CD4-positive, alpha-beta T cell treated with Interleukin-1 beta for 1 hour (primary cell): ENCODE measurements at places on chromosomes 6 and 20.
A peak's percentile ranks its signal among the peaks of the same experiment; 100 is the strongest.

GRCh38 chr20:46351357-46352058, 43.2 kb upstream of the CDH22 start:
- DNase-seq = no peak

GRCh38 chr6:21132856-21133838, 460.4 kb upstream of the SOX4 start:
- DNase-seq = no peak

- DNase-seq = peak; percentile 8
These were observed 222.6 kb upstream of the MARCKS start for GRCh38 chr6:113634352-113635163.

DNA sequence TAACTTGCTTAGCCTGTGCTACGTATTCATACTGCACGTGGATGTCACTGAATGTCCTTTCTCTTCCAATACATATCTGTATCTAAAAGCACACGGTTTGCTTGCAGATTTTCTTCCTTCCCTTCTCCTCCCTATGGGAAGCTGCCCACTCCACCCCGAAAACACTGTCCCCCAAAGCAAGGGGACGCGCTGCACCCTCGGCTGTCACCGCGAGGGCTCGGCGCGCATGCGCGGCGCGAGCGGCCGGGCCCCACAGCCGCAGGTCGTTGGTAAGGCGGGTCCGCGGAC, 659 bp downstream of the TMX4 start:
- DNase-seq = peak; percentile 73

DNA sequence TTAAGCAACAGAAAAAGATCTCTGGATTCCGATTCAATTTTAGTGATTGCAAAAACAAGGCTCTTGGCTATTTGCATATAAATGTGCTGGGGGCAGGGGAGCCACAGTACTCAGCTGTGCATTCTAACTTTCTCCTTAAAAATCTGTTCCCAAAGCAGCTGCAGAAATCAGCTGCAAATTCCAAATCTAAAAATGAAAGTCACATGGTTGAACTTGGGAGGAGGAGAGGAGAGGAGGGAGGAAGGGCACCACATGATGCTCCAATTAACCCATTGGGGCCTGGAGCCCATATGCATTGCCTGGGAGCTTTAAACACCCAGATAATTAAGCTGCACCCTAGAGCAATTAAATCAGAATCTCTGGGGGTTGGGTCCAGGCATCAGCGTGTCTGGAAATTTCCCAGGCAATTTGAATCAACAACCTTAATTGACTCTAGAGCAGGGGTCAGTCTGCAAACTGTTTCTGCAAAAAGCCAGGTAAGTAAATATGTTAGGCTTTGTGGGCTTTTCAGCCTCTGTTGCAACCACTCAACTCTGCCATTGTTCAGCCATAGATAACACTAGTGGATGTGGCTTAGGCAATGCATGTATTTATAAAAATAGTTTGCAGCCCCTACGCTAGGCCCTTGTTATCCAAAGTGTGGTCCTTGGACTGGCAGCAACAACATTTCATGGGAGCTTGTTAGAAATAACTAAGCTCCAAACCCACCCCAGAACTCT, 508.1 kb downstream of the KIF16B start:
- DNase-seq = no peak

DNA sequence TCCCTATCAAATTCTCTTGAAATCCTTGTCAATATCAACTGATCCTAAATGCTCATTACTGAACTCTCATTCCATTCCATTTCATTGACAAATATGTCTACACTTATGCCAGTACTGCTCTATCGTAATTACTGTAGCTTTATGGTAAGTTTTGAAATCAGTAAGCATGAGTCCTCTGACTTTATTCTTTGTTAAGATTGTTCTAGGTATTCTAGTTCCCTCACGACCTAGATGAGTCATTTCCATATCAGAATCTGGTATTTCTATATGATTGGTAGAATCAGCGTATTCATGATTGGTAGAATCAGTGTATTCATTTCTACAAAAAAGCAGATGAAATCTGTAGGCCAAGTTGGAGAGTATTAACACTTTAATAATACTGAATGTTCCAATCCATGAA, 318.6 kb upstream of the RUNX2 start:
- no peak for DNase-seq

- DNase-seq = no peak
These were observed 113.3 kb upstream of the ASF1A start for GRCh38 chr6:118780668-118781067.

GRCh38 chr20:25308083-25308491, 60.2 kb downstream of the PYGB start:
- DNase-seq = no peak

DNA sequence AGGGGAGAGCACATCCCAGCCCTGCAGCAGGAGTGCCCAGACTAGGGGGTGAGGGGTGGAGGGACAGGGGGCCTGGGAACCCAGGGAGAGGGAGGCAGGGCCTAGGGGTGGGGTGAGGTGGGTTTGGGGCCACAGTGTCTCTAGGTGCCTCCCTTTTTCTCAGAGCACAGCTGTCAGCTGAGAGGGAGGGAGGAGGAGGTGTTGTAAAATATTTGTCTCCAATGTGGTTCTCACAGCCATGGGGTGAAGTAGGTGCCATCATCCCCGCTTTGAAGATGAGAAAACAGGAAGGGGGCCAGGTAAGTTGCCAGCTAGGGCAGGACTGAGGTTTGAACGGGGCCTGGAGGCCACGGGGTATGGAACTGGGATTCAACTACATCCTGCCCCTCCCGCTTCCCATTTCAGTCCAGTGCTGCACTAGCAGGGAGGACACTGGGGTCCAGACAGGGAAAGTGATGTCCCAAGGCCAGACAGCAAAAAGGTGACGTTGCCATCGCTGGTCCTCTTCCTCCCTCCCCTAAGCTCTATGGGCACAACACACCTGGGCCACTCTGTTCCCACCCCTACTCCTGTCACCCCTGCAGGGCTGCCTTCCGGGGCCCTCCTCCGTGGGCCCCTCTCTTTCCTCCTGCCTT, 20.3 kb downstream of the PACSIN1 start:
- no peak for DNase-seq

DNA sequence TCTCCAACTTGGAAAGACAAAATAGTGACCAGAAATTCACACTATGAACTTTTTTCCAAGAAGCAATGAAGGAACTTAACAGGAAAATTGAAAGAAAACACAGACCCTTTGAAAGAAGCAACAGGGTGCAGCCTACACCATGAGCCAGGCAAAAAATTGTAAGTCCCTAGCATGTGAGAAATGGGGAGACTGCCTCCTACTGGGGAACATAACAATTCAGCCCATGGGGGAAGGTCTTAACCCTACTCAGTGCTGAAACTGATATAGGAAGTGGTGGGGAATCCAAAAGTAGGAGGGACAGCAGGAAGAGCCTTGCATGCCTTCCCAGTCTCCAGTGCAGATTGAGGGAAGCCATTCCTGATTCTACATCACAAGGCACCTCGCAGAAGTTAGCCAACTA, 235.1 kb upstream of the UFL1 start:
- DNase-seq = no peak

DNA sequence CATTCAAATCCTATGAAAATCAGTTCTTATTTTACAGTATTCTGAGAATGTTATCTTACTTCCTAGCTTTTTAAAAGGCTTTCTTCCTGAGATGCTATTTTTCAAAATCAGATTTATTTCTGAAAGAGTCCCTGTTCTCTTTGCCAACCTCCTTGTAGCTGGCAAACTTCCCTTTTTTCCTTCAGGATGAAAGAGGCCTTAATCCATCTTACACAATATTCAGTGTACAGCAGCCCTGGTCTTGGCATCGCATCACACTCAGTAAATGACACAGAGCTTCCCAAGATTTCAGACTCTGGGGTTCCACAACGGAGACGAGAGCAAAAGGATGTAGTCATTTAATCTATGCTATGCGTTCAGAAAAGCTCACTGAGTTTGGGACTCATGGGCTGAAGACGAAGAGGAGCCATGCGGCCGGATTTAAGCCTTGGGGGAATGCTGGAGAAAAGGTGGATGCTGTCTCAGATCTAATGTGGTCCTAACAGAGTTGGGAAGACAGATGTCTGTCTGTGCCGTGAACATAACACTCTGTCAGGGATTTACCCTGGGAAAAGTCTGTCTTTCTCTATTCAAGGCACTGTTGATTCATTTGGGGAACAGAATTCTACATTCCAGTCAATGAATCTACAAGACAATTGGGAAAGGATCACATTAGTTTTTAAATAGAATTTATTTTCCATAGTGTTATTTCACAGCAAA, 616.4 kb upstream of the AGPAT4 start:
- no peak for DNase-seq

DNA sequence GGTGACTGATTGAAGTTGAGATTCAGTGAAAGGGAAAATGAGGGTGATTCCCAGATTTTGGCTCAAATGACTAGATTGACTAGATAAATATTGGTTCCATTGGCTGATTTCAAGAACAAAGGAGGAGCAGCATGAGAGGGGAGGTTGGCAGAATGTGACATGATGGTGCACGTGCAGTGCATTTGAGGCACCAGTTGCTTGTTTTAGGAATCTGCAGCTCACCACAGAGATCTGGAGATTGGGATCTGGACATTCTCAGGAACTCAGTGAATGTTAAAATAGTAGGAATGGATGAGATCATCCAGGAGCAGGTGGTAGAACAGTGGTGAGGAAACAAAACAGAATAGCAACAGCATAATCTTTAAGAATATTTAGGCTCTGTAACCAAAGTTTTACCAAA, 496.3 kb downstream of the DHX35 start:
- DNase-seq = no peak

DNA sequence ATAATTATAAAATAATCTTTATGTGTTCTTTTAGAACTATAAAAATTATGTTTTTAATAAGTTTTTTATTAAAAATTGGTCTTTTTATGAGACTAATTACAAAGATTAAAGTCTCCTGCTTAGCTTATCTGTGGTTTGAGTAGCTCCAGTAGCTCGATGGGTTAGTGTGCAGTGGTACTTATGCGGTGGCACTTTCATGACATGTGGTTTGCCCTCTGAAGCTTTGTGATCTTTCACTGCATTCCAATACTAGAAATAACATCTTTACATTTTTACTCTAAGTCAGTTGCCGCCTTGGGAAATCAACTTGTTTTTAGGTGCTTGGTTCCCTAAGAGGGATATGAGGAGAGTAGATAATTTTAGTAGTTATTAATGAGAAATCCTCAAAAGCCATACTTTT, 699.5 kb upstream of the FLRT3 start:
- DNase-seq = no peak

DNA sequence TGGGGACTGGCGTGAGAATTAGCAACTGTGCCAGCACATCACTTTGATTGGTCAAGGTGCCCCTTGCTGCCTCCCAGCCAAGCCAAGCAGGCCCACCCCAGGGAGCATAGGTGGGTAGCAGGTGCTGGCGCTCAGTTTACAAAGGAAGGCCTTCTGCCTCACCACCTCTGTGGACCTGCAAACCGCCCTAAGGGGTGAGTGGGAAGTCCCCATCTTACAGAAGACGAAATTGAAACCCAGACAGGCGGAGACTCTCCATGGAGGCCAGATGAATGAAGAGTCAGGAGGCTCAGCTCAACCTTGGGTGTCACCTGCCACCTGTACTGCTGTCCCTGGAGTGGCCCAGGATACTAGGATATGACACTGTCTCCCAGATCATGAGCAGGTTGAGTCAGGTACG, 21.5 kb upstream of the MAS1L start:
- no peak for DNase-seq
